ENCODE measurements at places on chromosomes 5 and 9. TPM values are rescaled to one million over a fixed set of nuclear protein-coding genes. Genes with fewer than 3 reads are reported as not detected.

The ENHO gene
- 0.48 TPM for total RNA-seq

The MAPK9 gene
- 42.4 TPM for total RNA-seq

The C7 gene
- 272 TPM for total RNA-seq

The TRPM6 gene
- total RNA-seq, result 0.27 TPM

The IL6ST gene
- total RNA-seq, result 137 TPM

The MYORG gene
- 8.1 TPM for total RNA-seq

The GGTA1 gene
- total RNA-seq, result 31.3 TPM

The C9orf152 gene
- not detected for total RNA-seq

The C9orf50 gene
- not detected for total RNA-seq

The TPRN gene
- 19.0 TPM for total RNA-seq

The RAB3C gene
- 0.83 TPM for total RNA-seq

The ZFP2 gene
- total RNA-seq, result 0.54 TPM

The CLIC3 gene
- 2.7 TPM for total RNA-seq

The AGXT2 gene
- total RNA-seq, result not detected

The BARX1 gene
- not detected for total RNA-seq

The RLN2 gene
- not detected for total RNA-seq

The ANKRD34B gene
- total RNA-seq, result not detected

The NR6A1 gene
- total RNA-seq, result 1.4 TPM

The ANKRD20A1 gene
- 1.6 TPM for total RNA-seq

The SPINK13 gene
- not detected for total RNA-seq

The MCTP1 gene
- 7.1 TPM for total RNA-seq

The SLC36A2 gene
- 1.2 TPM for total RNA-seq

The ACTBL2 gene
- not detected for total RNA-seq

The BTNL3 gene
- total RNA-seq, result not detected

The SPINK5 gene
- total RNA-seq, result 0.35 TPM

The ZFAND5 gene
- 180 TPM for total RNA-seq

The GMCL2 gene
- not detected for total RNA-seq

The GNA14 gene
- 1.9 TPM for total RNA-seq
